D721Med (cell line): ENCODE measurements at places on chromosomes 2 and 18.

- DNase-seq = no peak
Observed at GRCh38 chr18:56545464-56545863, 92.9 kb downstream of the TXNL1 start.

GRCh38 chr2:102078773-102079172 is 63.8 kb upstream of the IL1R1 start:
- DNase-seq = no peak

DNA sequence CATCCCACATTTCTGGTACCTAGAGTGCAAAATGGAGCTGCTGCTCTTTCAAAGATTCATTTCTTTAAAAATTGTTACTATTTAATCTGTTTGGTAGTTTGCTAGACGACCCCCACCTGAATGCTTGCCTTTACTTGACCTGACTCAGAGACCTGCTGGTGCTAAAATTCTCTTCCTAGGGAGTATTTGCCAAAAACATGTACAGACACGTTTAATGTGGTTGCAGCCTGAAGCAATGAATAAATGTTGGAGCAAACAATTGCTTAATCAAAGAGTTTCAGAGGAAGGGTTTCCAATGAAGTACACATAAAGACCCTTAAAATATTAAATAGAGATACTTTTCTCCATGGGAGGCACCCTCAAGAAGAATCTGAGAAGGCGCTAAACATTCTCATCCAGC is 734.4 kb downstream of the CBLN2 start:
- no peak for DNase-seq

GRCh38 chr2:130824492-130825061 is 12.1 kb upstream of the ARHGEF4 start:
- DNase-seq = no peak

GRCh38 chr2:28624793-28625701 is 126.6 kb upstream of the PPP1CB start:
- no peak for DNase-seq

DNA sequence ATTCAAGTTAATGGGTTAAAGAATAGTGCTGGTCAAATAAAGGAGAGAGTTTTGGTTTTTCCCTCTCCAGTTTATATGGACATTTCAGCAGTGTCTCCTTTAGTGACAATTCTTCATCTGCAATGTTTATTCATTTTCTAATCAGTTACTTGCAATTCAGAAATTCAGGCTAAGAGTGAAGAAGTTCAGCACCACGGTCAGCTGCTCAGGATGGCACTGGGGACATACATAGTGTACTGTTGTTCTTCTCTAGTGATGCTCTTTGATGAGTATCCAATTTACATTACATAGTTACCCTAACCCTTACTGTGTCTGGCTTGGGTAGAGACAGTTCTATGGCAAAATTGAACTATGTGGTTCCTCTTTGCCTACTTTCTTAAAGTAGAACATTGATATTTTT is 412.7 kb downstream of the CNTNAP5 start:
- no peak for DNase-seq

GRCh38 chr2:55049043-55049820 is 1.0 kb downstream of the RTN4 start:
- no peak for DNase-seq
